ENCODE measurements at places on chromosomes 4 and X.

DNA sequence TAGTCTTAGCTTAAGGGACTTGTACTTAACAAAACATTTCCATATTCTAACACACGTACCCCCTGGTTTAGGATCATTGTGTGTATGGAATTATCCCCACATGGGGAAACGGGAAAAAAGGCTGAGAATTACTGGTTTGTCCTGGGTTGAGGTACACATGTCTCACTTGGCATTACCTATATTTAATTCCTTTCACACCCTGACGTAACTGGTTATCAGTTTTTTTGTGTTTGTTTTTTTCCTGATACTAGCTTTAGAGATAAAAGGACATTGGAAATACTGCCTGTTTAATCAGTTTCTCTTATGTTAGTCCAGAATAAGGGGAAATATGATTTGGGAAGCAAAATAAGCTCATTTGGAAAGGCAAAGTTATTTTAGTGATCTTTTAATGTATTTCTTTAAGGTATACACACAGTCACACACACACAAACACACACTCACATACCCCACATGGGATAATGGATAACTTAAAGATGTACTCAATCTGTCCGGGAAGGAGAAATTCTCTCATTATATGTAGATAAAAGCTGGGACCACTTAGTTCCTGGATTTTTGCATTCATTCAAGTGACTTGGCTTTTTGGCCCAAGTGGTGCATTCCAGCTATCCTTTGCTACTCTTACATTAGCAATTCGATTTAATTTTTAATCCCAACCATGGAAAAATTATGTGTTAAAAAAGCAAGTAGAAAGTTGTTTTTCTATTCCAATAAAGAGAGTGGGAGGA lies 13.0 kb downstream of the SEPTIN11 start:
- peaks cover 32% of the 10 kb centered on the region for H3K36me3 ChIP-seq
- peaks cover 26% of the 10 kb centered on the region for H3K4me1 ChIP-seq
- H3K27me3 ChIP-seq = no peaks in the 10 kb centered on the region
- no peak overlapping the region for H3K4me3 ChIP-seq

- no peaks in the 10 kb centered on the region for H3K36me3 ChIP-seq
- no peak overlapping the region for H3K4me3 ChIP-seq
- DNase-seq = no peak
- no peaks in the 10 kb centered on the region for H3K27me3 ChIP-seq
- H3K27ac ChIP-seq = no peak overlapping the region
Observed at GRCh38 chr4:85783483-85783882, 308.5 kb downstream of the ARHGAP24 start.

DNA sequence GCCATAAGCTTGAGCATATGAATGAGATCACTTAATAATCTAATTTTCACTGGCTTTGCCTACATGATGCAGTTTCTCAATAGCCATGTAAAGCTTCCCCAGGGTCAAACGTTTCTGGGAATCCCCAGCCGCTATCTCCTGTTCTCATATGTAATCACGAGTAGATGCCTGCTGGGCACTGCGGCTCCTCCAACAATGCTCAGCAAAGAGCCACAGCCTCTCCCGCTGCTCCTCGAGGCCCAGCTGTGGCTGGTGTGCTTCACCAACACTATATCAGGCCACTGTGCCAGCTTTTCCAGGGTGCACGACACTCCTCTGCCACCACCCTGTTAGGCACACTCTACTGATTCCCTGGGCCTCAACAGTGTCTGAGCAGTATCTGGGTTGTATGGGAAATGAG lies 78.3 kb upstream of the RASGEF1B start:
- H3K4me3 ChIP-seq = no peak overlapping the region
- peaks cover 5% of the 10 kb centered on the region for H3K4me1 ChIP-seq
- no peak for DNase-seq

- no peak overlapping the region for H3K4me3 ChIP-seq
- DNase-seq = no peak
- no peaks in the 10 kb centered on the region for H3K4me1 ChIP-seq
- no peak overlapping the region for H3K27ac ChIP-seq
- H3K27me3 ChIP-seq = no peaks in the 10 kb centered on the region
Observed at GRCh38 chr4:40940317-40940741, 190.6 kb downstream of the NSUN7 start.

DNA sequence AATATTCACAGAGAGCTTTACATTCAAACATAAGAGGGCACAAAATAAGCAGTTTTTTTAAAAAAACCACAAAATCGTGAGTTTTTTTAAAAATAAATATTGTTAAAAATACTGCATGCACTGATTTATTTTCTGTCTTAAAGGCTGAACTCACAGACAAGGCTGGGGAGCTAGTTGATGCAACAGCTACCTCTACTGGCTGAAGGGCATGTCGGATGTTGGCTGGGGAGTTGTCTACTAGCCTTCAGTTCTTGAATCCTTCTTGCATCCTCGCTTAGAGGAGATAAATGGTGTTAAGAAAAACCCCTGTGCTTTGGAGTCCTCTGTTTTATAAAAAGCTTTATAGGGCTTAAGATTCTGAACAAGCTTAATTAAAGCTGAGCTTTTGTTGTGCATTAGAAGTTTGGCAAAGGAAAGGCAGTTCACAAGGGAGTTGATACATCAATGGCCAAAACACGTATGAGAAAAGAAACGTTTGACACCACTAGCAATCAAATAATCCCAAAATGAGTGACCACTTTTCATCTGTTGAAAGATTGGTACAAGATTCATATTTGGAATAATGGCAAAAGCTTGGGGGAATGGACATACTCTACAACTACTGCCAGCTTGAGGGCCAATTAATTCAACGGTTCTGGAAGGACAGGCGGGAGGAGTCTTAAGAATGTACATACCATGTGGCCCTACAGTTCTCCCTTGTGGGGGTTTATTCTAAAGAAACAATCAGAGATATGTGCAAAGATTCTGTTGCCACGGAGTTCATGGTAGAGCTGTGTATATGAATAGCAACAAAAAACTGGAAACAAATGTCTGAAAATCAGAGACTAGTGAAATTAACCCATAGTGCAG lies 94.7 kb downstream of the SEL1L3 start:
- no peak overlapping the region for H3K27ac ChIP-seq
- DNase-seq = peak; percentile 13
- H3K4me1 ChIP-seq = no peaks in the 10 kb centered on the region
- H3K4me3 ChIP-seq = no peak overlapping the region
- H3K27me3 ChIP-seq = no peaks in the 10 kb centered on the region
- H3K36me3 ChIP-seq = peaks cover 13% of the 10 kb centered on the region

DNA sequence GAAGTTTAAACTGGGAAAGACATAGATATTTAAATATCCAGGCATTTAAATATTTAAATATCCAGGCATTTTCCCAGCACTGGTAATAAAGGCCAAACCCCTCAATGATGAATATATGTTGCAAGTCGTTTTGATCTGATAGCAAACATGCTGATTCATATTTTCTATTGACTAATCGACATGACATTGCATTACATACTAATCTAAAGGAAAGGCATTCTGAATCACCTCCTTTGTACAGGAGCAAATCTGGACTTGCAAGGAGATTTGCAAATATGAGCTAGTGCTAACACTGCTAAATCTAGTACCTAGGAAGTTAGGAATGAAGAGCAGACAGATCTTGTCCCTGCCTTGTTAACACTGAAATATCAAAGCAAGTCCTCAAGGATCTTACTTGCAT lies 207.3 kb downstream of the SLC7A11 start:
- H3K4me1 ChIP-seq = no peaks in the 10 kb centered on the region
- no peak for DNase-seq

- DNase-seq = no peak
- no peaks in the 10 kb centered on the region for H3K27me3 ChIP-seq
- H3K36me3 ChIP-seq = no peaks in the 10 kb centered on the region
- H3K4me1 ChIP-seq = no peaks in the 10 kb centered on the region
- H3K4me3 ChIP-seq = no peak overlapping the region
Observed at GRCh38 chr4:67052814-67053675, 492.3 kb downstream of the CENPC start.

GRCh38 chr4:85399270-85399669 lies 75.7 kb upstream of the ARHGAP24 start:
- no peaks in the 10 kb centered on the region for H3K36me3 ChIP-seq
- H3K4me3 ChIP-seq = no peak overlapping the region
- peaks cover 3% of the 10 kb centered on the region for H3K27me3 ChIP-seq
- H3K27ac ChIP-seq = no peak overlapping the region

GRCh38 chr4:123443401-123444289 lies 47.0 kb downstream of the SPRY1 start:
- H3K4me3 ChIP-seq = peak overlapping the region; percentile 74
- no peaks in the 10 kb centered on the region for H3K27me3 ChIP-seq
- H3K36me3 ChIP-seq = peaks cover 4% of the 10 kb centered on the region
- peaks cover 31% of the 10 kb centered on the region for H3K4me1 ChIP-seq
- peak overlapping the region; percentile 95 for H3K27ac ChIP-seq

GRCh38 chr4:1233641-1234308 lies 15.2 kb downstream of the CTBP1 start:
- no peak for DNase-seq
- no peaks in the 10 kb centered on the region for H3K27me3 ChIP-seq
- no peak overlapping the region for H3K27ac ChIP-seq
- H3K4me1 ChIP-seq = peaks cover 2% of the 10 kb centered on the region
- H3K4me3 ChIP-seq = no peak overlapping the region
